Fibroblast of skin of right biceps (primary cell): ENCODE measurements at places on chromosomes 3 and 15.
A peak's percentile ranks its signal among the peaks of the same experiment; 100 is the strongest.

GRCh38 chr15:77354063-77354462 is 65.8 kb downstream of the PEAK1 start:
- no peak for DNase-seq

- no peak for DNase-seq
These were observed 26.9 kb downstream of the PHC3 start for GRCh38 chr3:170154569-170155143.

GRCh38 chr3:170539897-170540296 is 46.0 kb downstream of the SLC7A14 start:
- DNase-seq: peak; percentile 14

DNA sequence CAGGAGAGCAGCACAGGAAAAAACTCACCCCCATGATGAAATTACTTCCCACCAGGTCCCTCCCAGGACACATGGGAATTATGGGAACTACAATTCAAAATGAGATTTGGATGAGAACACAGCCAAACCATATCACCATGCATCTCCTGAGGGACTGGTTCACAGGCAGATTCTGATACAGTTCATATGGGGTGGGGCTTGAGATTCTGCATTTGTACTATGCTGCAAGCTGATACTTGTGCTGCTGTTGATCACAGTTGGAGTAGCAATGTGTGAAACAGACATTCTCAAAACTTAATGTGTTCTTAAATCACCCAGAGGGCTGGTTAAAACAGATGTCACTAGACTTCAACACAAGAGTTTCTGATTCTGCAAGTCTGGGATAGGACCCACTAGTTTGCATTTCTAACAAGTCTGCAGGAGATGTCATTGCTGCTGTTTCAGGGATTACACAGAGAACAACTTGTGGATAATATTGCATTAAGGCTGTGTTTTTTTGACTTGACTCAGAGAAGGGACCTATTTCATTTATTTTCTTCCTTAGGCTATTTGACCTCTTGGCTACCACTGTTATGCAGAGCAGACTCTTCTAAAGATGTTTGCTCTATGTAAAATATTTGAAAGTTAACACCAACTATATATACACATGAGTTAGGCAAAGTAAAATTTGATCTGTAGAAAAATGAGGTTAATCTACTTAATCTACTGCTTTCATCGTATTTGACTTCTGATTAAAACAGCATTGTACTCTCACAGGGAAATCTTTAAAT is 194.2 kb upstream of the CNTN3 start:
- DNase-seq: no peak

DNA sequence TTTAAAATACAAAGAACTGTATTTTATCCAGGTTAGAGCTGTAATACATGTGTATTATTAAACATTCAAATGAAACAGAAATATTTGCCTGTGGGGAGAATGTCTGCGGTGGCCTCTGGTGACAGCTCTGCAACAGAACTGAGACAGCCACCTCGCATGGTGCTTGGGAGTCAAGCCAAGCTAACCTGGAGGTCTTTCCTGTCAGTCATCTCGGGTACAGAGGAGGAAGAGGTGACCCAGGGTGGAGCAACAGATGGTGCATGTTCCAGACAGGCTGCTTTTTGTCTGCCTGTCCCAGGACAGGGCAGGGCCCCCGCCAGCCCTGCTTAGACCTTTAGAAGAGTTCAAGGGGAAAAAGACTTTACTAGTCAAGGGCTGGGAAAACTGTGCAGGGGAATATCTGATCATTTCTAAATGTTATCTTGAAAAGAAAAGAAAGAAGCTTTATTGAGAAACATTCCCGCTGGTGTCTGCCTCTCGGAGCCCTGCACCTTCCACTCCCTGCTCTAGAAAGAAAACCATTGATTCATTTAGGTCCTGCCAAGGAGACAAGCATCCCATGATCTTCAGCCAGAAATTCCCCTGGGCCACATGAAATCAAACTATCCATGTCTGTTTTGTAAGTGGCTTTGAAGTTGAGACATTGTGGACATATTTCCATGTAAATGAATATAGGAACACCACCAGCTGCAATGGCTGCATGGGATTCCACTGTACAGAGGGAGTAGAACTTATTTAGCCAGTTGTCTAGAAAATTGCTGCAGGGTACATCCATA is 5.5 kb upstream of the NR2E3 start:
- DNase-seq: no peak

- DNase-seq: peak; percentile 94
These were observed 417.7 kb upstream of the TBL1XR1 start for GRCh38 chr3:177615015-177615414.

DNA sequence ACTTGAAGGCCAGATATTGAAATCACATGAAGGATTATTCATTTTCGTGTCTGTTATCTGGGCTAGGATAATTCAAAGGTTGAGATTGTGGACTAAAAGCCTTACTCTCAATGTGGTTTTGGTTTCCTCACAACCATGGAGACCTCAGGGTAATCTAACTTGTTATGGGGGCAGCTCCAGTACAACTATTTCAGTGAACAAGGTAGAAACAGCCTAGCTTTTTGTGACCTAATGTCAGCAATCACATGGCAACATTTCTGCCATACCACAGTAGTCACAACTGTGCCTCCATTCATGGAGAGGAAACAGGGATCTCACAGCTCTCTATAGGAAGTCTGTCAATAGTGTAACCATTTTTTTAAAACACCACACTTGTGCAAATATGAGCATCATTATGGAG is 62.4 kb upstream of the RARB start:
- DNase-seq: no peak

- DNase-seq: no peak
These were observed 117.2 kb downstream of the FNDC3B start for GRCh38 chr3:172156586-172156955.

DNA sequence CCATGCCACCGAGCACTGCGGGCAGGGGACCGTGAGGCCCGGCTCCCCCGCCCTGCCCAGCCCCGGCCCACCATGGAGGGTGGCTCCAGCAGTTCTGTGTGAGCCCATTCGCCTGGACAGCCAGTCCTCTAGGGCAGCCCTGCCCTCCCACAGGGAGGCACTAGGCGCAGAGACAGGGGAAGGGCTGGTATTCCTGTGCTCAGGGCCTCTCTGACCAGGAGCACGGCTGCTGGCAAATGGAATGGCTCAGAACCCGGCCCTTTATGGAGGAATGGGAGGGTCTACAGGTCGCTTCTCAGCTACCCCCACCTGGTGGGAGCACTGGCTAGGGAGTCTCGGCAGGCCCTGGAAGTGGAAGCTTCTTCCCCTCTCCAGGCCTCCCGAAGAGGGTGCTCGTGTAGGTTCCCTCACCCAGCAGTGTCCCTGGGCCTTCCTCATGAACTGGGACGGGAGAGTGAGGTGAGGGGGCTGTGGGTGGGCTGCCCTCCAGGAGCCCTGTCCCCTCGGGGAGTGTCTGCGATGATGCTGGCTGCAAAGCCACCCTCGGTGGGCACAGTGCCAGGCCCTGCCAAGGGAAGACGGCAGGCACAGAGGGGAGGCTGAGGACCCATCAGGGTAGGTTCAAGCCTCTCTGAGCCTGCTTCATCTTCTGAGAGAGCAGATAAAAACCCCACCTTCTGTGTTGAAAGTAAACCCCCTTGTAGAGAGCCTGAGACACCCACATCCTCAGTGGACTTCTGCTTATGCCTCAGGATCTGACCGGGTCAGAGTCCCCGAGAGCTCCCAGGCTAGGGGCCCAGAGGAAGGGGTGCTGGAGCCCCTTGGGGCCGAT is 1.5 kb downstream of the MELTF start:
- no peak for DNase-seq

- DNase-seq: peak; percentile 82
These were observed at the start of gene COL8A1 for GRCh38 chr3:99638167-99638948. Gene COL8A1 (plus strand): TSS chr3:99638594. CDS start chr3:99790683, 152,089 bp downstream.

DNA sequence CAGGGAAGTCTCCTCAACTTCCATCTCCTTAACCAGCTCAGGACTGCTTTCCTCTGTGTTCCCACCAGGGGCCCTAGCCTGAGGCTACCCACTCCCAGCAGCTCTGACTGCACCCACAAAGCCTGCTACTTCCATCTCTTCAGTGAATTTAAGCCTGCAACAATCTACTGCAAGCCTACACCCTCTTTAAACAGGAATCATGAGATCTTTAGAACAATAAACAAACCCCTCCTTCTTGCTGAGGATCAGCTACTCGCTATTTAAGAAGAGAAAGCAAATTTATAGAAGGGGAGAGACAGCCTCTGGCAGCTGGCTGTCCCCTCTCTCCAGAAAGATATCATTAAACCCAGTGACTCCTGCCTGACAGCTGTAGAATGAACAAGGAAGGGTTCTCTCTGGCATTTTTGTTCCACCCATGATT is 51.9 kb downstream of the ARHGAP31 start:
- DNase-seq: no peak

DNA sequence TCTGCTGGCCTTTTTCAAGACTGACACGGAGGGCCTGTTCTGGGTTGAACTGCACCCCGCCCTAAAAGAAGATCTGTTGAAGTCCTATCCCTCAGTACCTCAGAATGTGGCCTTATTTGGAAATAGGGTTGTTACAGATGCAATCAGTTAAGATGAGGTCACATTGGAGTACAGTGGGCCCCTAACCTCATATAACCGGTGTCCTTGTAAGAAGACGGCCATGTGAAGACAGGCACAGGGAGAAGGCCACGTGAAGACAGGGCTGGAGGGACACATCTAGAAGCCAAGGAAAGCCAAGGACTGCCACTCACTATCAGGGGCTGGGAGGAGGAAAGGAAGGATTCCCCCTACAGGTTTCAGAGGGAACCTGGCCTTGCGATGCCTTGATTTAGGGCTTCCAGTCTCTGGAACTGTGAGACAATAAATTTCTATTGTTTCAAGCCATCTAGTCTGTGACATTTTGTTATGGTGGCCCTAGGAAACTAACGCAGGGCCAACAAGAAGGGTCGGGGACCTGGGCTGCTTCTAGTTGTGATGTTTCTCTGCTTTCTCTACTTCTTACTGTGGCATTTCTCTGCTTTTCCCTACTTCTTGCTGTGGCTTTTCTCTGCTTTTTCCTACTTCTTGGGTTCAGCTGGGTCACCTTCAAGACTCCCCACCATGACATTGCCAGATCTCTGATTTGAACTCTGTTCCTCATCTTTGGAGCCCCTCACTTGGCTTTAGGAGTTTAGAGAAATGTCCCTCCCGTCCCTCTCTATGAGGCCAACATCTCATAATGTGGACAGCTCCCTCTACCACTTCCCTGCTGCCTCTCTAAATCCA is 4.8 kb upstream of the CCDC174 start:
- DNase-seq: no peak

DNA sequence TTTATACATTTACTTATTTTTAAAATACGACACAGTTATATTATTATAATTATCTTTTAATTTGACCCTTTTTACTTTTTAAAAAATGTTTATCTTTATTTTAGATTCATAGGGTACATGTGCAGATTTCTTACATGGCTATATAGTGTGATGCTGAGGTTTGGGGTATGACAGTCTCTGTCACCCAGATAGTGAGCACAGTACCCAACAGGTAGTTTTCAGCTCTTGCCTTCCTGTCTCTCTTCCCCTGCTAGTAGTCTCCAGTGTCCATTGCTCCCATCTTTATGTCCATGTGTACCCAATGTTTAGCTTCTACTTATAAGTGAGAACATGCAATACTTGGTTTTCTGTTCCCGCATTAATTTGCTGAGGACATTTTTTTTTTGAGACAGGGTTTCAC is 21.8 kb upstream of the KCNMB2 start:
- DNase-seq: no peak

DNA sequence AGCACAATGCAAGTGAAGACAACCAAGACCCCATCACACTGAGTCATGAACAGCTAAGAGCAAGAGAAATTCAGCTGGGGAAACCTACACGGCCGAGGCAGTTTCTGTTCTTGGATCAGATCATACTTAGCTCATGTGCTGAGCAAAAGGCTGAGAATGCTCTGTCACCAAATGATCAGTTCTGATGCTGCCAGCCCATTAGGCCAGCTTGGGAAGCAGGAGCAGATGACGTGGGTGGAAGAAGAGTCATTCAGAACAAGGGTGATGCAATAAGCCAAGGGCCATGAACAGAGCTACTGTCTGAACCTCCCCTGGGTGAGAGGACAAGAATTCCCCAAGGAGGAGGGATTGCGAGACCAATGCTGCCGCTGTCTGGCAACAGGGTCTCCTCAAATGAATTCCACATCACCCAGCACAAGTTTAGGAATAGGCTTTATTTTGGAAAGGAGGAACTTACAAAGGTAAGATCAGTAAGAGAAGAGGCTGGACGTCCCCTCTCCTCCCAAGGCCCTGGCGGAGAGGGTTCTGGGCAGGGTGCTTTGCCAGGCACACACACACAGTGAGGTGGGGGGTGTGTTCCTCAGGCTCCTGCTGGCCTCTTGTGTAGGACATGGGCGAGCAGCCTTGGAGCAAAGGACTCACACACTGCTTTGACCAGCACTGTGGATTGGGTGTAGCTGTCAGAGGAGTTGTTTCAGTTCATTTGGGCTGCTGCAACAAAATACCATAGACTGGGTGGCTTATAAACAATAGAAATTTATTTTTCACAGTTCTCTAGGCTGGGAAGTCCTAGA is 65.6 kb upstream of the CTXND1 start:
- DNase-seq: peak; percentile 97

DNA sequence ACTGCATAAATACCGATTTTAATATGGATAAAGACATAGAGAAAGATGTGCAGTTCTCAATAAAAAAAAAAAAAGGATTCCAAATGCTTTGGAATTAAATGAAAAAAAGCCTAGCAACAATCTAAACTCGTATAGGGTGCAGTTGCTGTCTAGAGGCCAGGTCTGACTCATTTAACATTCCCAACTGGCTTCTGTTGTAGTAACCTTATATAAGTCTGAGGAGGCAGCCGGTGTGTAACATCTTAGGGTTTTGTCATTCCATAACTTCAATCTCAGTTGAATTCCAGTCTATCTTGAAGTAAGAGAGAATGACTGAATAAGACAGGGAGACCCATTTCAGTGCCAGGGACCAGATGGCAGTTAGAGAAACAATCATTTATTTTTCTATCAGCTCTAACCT is 6.5 kb downstream of the PDCD10 start:
- peak; percentile 81 for DNase-seq

GRCh38 chr3:108461661-108462111 is 48.7 kb downstream of the MYH15 start:
- peak; percentile 22 for DNase-seq

- DNase-seq: no peak
These were observed 5.7 kb upstream of the RPLP1 start for GRCh38 chr15:69446953-69447352.

GRCh38 chr3:64870876-64871646 is 183.3 kb upstream of the ADAMTS9 start:
- DNase-seq: peak; percentile 68
